ENCODE measurements at places on chromosomes 6 and 20. TPM values are rescaled to one million over a fixed set of nuclear protein-coding genes. Genes with fewer than 3 reads are reported as not detected.

Gene DSE
- 8.5 TPM for total RNA-seq

Gene COL20A1
- total RNA-seq: 0.58 TPM

GRCh38 chr6:324729-325125 lies 32.4 kb downstream of the DUSP22 start:
- H3K4me3 ChIP-seq: no peak overlapping the region
- no peak for DNase-seq
- peaks cover 1% of the 10 kb centered on the region for H3K36me3 ChIP-seq
- no peak overlapping the region for H3K27ac ChIP-seq
- H3K4me1 ChIP-seq: no peaks in the 10 kb centered on the region

- peaks cover 2% of the 10 kb centered on the region for H3K36me3 ChIP-seq
- H3K27ac ChIP-seq: peak overlapping the region; percentile 96
- no peaks in the 10 kb centered on the region for H3K27me3 ChIP-seq
Observed at GRCh38 chr20:32536851-32537656, 48.1 kb downstream of the NOL4L start.

- no peak overlapping the region for H3K27ac ChIP-seq
- H3K4me1 ChIP-seq: peaks cover 6% of the 10 kb centered on the region
- no peaks in the 10 kb centered on the region for H3K36me3 ChIP-seq
- no peak for DNase-seq
- no peak overlapping the region for H3K4me3 ChIP-seq
- H3K27me3 ChIP-seq: no peaks in the 10 kb centered on the region
Observed at GRCh38 chr6:104640150-104640700, 219.5 kb downstream of the HACE1 start.
